ENCODE measurements at places on chromosomes 5 and 9.

- DNase-seq, result peak; percentile 6
These were observed 43.9 kb downstream of the SH3TC2 start for GRCh38 chr5:149018909-149019443.

GRCh38 chr5:66356011-66356565, 212.0 kb downstream of the SREK1 start:
- DNase-seq, result no peak

DNA sequence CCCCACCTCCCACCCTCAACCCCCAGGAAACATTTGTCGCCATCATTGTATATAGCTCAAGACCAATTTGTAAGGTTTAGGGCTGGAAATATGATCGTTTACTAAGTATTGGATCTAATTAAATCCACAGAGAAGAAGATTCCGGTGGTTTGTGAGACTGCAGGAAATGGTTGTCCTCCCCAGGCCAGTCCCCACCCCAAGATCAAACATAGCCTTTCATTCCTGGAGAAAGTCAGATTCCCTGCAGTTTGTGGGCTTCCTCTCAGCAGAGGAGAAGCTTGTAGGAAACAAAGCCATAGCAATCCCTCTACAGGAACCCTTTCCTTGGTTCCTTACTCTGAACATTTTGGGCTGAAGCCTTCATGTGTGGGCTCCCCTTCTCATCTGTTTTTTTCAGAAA, 79.2 kb upstream of the TBCA start:
- no peak for DNase-seq

GRCh38 chr9:14561929-14562405, 131.3 kb downstream of the ZDHHC21 start:
- peak; percentile 37 for DNase-seq

DNA sequence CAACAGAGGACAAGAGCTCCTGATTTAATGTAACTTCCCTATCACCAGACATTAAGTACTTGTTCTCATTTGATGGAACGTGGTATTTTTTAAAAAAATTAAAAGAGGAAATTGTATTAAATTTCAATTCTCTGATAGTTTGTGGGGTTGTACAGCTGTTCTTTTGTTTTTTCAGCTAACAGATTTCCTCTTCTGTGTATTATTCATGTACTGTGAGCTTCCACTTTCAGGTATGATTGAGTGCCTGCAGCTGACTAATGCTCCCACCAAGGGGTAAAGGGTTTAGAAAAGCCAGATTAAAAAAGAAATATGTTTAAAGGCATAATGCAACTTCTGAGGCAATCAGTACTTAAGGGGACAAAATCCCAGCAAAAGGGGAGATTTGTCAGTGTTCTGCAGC, 117.7 kb upstream of the ACTBL2 start:
- DNase-seq, result no peak

DNA sequence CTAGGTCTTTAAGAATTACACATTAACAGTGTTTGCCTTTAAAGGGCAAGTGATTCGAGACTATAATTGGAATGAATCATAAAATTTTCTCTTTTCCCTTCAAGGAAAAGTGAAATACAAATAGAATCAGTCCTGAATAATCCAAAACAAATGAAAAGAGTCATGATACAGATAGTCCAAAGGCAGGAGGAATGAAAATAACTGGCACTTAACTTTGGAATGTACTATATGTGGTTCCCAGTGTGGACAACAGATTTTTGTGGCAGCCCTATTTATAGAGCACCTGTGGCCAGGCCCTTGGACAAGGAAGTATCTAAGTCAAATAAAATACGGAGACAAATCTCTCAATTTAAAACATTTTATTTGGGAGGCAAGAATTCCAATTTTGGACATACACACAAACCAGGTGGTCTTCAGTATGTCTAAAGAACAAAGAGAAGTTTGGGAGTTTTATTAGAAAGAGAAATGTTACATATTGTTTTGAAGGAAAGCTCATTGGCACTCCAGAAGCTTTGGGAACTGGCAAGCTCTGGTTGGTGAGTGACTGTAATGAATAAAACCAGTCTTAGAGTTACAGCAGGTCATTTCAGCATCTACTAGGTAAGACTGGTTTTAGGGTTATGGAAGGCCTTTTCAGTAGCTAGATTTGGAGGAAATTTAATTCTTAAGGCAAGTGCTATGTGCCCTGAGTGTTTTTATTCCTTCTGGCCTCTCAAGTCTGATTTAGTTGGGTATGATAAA, 116.0 kb upstream of the PAM start:
- no peak for DNase-seq

DNA sequence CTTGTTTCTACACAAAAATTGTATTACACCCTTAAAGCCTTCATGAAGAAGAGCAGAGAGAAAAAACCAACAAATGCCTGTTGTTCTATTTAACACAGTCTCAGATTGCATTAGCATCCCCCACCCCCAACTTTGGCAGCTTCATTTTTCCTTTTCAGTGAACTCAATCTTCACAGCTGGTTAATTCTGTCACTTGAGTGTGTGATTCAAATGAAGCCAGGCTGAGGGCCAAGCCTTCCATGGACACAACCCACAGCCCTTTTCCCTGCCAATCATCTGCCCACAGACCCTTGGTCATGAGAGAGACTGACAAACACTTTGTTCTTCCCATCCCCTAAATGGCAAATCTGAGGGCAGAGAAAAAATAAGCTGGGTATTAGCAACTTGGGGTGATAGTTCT, 217.5 kb upstream of the NMUR2 start:
- no peak for DNase-seq

DNA sequence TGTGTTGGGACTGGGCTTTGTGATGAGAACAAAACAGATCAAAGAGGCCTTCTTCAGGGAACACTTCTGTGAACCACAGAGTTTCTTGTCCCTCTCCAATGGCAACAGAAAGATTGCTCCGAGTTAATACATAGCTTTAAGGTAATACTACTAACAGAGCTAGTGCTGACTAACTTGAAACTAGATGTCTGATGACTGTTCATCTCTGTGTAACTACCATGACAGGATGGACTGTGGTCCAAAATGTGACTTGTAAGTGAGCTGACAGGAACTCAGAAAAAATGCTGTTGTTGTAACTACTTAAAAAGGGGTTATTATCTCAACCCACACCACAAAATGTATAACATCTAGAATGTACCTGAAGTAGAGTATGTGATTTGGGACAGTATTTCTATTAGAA, 630.2 kb upstream of the DMAC1 start:
- DNase-seq, result no peak

DNA sequence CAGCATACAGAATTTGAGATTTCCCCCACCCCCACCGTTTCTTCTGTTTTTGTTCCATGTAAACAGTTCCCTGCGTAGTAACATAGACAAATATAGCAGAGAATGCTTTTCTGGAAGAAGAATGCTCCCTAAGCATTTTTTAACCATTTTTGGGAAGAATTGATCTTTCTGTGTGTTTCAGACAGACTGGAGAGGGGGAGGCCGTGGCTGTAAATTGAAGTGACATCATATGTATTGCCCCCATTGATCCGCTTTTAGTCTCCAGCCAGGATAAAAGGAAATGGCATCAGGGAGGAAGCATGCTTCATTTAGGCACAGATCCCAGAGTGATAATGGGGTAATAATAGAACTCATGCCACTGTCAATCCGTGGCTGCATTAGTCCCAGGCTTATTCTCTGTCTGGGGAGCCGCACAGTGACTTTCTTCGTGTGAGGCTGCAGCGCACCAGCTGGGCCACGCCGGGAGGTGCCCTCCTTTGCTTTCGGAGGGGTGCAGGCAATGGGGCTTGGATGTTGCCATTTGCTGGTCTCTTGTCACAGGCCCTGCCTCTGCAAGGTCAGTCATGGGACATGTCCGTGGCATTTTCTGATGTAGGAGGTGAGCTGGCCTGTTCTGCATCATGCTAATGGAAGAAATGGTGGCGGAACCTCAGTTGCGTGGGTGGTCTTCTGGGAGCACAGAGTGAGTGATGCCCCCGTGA, 261.5 kb downstream of the FANCC start:
- DNase-seq, result peak; percentile 85

GRCh38 chr9:38127271-38127839, 58.3 kb upstream of the SHB start:
- DNase-seq, result no peak

DNA sequence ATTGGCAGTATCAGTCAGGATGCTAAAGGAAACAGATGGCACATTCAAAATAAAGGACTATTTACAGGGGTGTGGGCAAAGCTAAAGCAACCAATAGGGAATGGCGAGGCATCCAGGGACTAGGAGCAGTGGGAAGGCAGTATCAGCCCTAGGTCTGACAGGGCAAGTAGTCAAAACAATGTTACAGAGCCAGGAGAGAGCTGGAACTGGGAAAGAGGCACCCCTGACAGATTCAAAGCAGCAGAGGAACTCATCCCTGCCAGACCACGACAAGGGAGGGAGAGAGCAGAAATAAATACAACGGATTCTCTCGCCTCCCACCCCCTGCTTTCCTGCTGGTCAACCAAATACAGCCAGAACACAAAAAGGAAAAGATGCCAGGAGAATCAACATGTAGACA, 371.5 kb downstream of the NR2F1-AS1 start:
- DNase-seq, result no peak

DNA sequence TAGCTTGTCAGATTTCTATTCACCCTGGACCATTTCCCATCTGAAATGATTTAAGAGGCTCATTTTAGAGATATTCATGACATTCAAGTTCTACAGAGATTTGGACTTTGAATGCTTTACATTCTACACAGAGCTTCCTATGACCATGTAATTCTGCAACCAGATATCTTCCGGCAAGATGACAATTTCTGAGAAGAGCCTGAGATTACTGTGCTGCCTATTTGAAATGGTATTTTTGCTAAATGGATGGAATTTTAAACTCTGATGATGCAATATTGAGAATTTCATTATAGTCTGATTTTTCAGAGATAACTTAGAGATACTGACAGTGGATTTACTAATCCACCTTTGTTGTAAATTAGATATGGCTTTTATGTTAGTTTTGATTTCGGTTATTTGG, 16.0 kb upstream of the ACOT12 start:
- no peak for DNase-seq

DNA sequence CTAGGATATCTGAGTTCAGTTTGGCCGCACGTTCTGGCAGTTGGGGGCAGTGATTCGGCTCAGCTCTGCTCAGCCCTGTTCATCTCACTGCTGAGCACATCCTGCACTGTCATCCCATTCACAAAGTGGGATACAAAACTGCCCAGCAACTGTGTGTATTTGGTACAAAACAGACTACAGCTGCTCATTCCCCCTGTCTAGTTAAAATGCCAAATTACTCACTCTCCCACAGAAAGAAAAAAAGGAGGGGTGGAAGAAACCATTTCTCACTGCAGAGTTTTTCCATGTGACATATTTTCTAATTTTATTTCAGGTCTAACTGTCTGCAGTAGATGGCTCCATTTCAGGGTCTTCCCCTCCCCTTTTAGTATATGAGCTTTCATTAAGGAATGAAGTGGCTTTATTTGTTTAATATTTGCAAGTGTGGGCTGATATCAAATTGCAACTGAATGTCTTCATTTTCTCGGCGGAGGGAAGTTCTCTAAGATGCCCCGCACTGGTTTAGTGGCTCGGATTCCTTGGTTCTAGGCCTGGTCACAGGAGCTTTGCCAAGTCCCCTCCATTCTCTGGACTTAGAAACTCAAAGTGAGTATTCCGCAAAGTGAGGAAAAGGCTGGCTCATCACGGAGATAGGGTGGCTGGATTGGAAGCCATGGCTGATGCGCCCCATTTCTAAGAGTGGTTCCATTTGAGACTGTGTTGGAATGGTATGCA, 14.7 kb downstream of the COL15A1 start:
- no peak for DNase-seq

DNA sequence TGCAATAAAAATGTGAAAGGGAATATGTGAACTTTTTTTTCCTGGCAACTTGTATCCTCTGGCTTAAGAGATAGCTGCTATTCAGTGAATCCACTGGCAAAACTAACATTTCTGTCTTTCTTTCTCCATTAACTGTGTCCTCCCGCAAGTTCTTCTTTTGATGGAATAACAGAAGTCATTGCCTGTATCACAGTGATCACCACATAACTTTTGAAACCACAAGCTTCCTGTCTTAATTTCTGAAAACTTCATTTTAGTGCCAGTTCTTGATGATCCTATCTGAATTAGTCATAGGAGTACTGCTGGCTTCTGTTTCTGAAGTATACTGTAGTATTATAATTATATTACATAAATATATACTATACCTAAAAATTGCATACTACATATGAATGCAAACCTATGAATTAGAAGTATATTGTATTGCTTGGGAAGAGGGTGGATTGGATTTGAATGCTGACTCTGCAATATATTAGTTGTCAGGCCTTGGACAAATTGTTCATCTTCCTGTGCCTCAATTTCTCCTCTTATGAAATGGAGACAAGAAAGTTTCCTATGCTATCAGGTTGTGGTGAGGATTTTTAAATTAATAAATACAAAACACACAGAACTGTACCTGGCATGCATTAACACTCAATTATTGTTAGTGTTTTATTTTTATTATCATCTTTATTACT, 441.6 kb downstream of the CETN3 start:
- DNase-seq, result no peak

GRCh38 chr5:62182802-62183201, 123.2 kb upstream of the KIF2A start:
- no peak for DNase-seq

All from NCI-H2081 (cell line).